ENCODE measurements at places on chromosomes 2 and 18.
A peak's percentile ranks its signal among the peaks of the same experiment; 100 is the strongest.

- no peak for DNase-seq
Observed at GRCh38 chr2:50840341-50841124, 191.4 kb downstream of the NRXN1 start.

- DNase-seq = no peak
Observed at GRCh38 chr18:63004466-63005089, 289.2 kb downstream of the PHLPP1 start.

DNA sequence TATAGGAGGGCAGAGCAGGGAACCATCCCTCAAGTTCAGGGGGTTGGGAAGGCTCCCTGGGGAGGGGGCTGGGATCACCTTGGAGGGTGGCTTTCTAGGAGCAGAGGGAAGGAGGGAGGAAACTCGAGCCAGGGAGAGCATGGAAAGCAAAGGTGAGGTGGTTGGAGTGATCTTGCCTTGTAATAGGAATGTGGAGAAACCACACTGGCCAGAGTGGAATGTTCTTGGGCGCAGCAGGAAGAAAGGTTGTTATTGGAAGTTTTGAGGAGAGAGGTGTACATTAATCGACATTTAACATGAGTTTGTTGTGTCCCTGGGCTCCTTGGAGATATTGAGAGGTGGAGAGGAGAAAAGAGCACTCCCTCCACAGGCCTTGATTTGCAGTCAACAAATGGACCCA is 272.2 kb downstream of the PRKCE start:
- DNase-seq = no peak

DNA sequence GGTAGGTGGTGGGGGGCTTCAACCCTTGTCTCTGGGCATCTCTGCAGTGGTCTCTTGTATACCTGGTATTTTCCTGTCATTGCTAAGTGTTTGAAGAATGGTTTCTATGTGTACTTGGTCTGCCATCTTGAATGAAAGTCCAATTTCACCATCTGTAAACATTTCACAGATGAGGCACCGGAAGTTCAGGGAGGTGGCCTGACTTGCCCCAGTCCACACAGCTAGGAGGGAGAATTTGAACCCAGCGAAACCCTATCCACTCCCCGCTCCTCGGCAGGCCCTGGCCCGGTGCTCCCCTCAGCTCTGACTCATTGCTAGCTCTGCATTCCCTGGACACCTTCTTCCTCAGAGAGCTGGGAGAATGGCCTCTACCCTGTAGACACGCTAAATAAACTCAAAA is 30.5 kb downstream of the ZAP70 start:
- no peak for DNase-seq

DNA sequence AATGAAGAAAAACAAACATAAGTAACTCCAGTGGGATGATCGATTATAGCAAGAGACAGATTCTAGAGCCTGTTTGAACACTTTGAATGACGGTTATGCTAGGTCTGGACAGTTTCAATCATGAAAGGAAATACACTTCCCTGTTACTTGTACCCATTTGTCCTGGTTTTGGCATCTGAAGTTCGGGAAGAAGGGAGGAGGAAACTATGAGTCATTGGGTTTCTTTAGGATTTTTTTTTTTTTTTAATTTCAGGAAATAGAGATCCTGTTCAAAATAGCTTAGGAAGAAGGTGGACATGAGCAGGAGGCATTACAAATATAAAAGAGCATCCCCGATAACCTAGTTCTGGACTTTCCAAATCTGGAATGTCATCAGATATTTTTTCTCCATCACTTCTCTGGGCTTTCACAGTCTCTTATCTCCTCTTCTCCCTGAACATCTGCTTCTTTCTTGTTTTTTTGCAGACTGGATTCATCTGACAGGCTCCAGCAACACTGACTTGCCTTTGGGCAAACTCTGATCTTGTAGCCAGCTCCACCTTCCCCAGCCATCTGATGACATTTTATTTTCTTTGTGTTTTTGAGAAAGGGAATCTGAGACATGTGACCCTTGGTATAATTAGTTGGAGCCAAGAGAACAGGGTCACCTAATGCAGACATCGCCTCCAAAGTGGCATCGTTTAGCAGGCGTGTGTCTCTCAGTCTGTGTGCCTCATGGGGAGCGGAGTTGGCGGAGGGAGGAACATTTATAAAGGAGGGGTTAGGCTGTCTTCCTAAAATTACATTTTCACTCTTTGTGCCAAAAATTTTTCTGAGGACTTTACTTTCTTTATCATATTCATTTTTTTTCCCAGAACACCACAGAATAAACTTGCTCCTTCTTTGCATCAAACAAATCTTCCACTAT is 195.3 kb upstream of the EPHA4 start:
- DNase-seq = no peak

DNA sequence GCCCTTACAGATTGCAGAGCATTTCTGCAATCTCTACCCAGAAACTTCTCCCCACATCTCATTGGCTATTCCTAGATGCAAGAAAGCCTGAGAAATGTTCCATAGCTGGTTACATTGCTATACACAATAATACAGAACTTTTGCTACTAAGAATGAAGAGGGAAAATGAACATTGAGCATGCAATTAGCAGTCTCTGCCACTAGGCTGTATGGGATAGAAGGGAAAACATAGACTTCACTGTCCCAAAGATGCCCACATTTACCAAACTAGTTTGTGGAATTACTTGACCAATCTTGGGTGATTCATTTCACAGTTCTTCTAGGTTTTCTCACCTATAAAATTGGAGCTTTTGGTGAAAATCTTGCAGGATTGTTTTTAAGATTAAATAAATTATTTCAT is 265.7 kb upstream of the NT5C1B start:
- DNase-seq = peak; percentile 12

DNA sequence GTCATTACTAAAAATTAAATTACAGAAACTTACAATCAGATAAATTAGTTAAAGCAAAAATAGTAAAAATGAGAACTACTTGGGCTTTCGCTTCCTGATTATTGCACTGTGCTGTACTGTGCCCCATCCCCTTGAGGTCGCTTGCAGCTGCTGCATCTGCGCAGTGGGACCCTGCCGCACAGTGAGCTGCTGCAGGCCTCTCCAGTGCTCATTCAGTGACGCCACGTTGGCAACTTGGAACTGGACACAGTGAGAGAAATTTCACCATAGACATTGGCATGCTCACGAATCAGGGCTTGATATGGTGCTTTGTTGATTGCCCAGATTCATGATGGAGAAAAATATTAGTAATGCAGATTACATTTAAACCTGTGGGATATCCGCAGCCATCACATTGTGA is 290.8 kb upstream of the MYT1L start:
- DNase-seq = no peak

- DNase-seq = no peak
Observed at GRCh38 chr2:195322324-195322723, 334.7 kb upstream of the SLC39A10 start.

GRCh38 chr2:38584881-38585280 is 17.8 kb downstream of the HNRNPLL start:
- peak; percentile 8 for DNase-seq

GRCh38 chr2:122565364-122565763 is 809.9 kb downstream of the TSN start:
- DNase-seq = no peak

GRCh38 chr2:2014251-2014771 is 270.0 kb upstream of the PXDN start:
- DNase-seq = peak; percentile 13

DNA sequence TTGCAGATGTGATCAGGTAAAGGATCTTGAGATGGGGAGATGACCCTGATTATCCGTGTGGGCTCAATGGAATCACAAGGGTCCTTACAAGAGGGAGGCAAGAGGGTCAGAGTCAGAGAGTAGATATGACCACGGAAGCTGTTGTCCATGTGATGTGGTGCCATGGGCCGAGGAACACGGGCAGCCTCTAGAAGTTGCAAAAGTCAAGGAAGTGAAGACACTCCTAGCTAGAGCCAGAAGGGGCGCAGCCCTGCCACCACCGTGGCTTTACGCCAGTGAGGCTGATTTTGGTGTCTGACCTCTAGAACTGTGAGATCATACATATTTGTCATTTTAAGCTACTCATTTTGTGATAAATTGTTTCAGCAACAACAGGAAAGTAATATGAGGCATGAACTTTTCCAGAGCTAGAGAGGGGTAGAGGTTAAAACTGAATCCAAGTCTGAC is 114.4 kb downstream of the CAPN13 start:
- DNase-seq = peak; percentile 37

- DNase-seq = no peak
Observed at GRCh38 chr2:125227843-125228392, 1202.8 kb downstream of the CNTNAP5 start.

DNA sequence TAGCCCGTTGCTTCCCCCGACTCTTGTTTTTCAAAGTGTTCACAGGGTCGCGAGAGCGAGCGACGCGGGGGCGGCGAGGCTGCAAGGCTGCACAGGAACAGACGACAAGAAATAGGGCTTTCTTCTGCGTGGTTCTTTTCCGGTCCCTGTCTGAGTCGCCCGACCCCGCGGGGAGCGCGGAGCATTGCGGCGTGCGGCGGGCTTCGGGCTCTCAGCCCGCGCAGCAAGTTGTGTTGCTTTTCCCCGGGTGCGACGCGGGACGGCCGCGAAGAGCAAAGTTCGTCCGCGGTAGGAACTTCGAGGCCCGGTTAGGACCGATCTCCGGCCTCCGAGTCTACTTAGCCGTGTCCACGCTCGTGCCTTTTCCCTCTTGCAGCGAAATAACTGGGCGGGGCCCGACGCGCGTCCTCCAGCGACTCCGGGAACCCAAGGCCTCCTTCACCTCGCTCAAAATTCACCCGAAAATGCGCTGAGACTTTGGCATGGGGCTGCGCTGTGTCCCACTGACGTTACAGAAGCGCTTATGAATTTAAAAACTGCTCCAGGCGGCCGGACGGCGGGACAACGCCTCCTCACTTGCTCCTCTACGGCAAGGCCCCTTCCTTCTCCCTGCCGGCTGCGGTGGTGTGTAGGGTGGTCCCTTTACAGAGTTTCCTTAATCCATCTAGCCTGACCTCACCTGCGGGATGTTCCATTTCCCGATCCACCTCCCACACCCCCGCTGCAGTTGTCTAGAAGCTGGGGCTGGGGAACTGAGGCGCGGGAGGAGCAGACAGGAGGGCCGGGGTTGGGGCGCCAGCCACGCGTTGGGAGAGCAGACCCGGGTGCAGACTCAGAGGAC is 1.5 kb upstream of the BCL2L11 start:
- no peak for DNase-seq

DNA sequence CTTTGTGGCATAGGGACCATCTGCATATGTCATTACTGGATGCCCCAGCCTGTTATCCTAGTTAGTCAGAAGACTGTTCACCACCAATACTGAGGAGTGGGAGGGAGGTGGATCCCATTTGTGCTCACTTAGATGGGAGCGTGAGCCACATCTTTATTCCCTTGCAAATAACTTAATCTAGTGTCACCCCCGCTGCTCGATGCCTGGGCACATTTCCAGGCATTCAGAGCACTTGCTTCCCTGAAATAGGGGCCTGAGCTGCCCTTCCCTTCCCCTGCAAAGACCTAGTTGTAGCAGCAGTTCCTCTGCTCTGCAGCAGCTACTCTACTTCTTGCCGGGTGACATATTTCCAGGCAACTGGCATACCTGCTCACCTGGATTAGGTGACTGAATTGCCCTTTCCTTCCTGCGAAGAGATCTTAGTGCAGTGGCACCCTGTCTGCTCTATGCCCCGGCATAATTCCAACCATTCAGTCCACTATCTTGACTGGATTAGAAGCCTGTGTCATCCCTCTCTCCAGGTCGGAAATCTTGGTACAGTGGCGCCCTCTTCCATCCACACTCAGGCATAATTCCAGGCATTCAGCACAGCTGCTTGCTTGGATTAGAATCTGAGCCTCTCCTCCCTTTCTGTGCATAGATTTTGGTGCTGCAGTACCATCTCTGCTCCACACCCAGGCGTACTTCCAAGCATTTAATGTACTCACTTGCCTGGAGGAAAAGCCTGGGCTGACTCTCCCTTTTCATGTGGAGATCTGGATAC is 1389.1 kb upstream of the TMEFF2 start:
- no peak for DNase-seq

- DNase-seq = no peak
Observed at GRCh38 chr2:151769606-151770005, 35.3 kb upstream of the NEB start.

DNA sequence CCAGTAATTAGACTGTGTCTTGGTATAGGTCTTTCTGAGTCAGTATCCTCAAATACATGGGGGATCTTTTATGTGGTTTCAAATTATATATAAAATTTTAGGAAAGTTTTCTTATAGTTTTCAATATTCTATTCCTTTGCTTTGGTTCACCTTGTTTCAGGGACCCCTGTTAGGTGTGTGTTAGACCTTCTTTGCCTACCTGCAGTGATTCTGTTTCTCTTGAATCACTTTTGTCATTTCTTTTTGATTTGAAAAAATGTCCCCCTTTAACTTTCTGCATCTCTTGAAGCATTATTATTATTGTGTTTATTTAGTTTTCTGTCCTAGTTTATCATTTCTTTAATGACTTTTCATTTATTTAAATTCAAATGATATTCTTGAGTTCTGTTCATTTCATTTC is 98.7 kb downstream of the FHOD3 start:
- DNase-seq = no peak

DNA sequence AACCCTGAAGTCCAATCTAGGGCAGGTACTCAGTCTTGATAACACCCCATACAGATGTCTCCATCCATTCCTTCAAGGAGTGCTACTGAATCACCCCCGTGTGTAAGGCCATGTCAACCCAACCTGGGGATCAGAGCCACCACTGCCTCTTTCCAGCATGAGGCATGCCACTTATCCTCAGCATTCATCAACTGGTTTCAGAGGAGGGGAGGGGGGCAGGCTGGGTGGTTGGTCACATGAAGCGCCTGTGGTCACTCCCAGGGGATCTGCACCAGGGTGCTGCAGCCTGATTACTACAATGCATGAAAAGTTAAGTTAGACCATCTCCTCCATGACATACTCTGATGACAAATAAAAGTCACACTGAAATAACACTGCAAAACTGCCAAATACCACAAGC is 65.0 kb downstream of the UXS1 start:
- DNase-seq = no peak

DNA sequence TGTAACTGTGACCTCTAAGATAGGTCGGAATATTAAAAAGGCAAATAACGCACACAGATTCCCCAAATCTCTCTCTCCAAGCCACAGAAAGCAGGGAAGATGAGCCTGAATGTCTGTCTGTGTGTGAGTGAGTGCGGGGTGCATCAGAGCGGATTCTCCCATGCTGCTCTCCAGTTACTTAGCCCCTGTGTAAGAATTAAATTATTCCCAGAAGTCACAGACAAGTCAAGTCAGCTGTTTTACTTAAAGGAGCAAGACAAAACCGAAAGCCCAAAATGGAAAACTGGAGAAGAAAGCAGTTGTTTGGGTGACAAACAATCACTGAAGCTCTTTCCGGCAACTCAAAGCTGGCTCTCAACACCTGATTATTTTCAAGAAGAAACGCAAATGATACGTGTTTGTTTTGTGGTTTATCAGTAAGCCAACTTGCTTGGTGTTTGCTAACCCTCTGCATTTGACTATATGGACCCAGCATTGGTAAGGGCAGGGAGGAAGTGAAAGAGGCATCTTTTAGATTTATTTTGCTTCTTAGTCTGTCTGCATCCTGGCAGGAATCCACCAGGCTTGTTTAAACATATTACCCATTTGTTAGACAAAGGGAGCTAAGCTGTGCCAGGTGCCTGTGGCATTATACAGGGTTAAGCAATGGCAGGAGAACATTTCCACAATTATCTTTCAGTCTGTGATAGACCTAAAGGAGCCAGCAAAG is 121.5 kb upstream of the CREB1 start:
- peak; percentile 49 for DNase-seq
